HT-29 (cell line): ENCODE measurements at places on chromosomes 13 and 19.

DNA sequence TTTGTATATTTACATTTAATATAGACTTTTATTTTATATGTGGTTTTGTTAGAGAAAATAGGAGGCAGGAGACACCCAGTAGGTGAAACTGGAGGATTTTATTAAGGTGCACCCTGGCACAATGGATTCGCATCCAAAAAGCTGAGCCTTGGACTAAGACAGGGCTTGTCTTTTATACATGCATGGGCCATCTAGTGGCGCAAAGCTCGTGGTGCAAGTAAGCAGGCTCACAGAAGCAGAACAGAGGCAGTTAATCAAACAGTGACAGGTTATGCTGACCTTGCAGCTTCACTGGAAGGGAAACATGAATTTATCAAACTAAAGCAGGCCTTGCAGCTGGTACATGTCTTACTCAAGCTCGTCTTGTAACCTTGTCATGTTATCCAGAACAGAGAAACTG, 58.8 kb upstream of the ZNF681 start:
- DNase-seq = peak; percentile 27

GRCh38 chr19:33022472-33023116, 42.1 kb downstream of the RHPN2 start:
- DNase-seq = no peak

GRCh38 chr13:29379281-29379680, 216.2 kb downstream of the SLC7A1 start:
- DNase-seq = no peak

- DNase-seq = peak; percentile 68
These were observed 80.0 kb upstream of the GPR183 start for GRCh38 chr13:99386911-99387788.

DNA sequence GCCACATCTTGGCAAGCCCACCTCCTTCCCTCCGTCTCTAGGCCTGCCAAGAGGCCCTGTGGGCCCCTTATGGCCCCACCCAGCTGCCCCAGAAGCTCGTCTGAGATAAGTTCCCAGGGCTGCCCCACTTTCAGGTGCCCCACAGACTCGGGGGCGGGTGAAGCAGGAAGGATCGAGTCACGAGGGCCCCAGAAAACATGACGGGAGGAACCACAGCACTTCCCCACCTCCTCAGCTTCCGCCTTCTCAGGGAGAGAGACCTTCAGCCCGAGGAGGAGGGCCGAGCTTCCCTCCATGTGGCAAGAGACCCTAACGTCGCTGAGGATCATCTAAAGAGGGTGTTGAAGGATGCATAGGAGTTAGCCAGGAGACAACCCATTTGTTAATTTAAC, 4.5 kb upstream of the IL12RB1 start:
- no peak for DNase-seq

DNA sequence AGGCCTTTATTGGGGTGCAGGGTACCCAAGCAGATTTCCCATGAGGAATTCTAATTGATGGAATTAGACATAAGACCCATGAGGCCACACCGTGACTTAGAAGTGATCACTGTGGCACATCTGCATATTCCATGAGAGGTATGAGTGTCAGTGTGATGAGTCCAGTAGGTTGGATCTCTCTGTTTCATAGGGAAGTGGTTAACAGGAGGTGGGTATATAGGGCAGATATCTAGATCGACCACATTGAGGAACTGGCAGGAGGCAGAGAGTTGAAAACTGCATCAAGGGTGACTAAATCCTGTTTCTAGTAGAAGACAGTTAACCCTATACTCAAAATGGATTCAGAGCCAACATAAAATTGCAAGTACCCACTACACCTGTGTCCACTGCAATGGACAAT, 68.6 kb upstream of the MIR17HG start:
- no peak for DNase-seq

DNA sequence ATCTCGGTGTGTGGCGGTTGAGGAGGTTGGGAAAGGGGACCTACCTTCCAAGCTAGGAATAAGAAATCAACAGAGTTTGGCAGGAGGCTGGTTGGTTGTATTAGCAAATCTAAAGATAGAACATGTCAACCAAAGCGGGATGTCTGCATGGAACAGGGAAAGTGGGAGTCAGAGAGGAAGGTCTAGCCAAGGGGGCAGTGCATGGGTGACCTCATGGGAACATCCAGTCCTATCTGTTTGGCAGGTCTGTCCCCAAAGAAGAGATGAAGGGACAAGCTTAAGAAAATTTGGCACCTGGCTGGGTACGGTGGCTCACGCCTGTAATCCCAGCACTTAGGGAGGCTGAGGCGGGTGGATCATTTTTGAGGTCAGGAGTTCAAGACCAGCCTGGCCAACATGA, 118.7 kb upstream of the TSC22D1 start:
- no peak for DNase-seq

GRCh38 chr19:3580156-3580934, 4.9 kb upstream of the GIPC3 start:
- no peak for DNase-seq
